Memory B cell (primary cell): ENCODE measurements at places on chromosomes 3 and 15.

- DNase-seq: no peak
These were observed 144.3 kb downstream of the OPA1 start for GRCh38 chr3:193737191-193737751.

GRCh38 chr3:16928386-16929132 lies 43.8 kb downstream of the PLCL2 start:
- DNase-seq: no peak

DNA sequence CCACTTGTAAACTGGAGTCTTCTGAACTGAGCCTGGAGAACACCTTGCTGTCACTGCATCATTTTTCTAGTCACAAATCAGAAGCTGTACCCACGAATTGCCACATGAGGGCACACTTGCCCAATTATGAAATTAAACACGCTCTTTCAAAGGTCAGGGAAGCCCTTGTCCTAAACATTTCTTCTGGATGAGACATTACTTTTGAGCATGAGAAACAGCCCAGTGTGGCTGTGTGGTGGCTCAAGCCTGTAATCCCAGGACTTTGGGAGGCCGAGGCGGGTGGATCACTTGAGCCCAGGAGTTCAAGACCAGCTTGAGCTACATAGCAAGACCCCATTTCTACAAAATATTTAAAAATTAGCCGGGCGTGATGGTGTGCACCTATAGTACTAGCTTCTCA lies 27.5 kb upstream of the CFAP161 start:
- DNase-seq: peak; percentile 29

DNA sequence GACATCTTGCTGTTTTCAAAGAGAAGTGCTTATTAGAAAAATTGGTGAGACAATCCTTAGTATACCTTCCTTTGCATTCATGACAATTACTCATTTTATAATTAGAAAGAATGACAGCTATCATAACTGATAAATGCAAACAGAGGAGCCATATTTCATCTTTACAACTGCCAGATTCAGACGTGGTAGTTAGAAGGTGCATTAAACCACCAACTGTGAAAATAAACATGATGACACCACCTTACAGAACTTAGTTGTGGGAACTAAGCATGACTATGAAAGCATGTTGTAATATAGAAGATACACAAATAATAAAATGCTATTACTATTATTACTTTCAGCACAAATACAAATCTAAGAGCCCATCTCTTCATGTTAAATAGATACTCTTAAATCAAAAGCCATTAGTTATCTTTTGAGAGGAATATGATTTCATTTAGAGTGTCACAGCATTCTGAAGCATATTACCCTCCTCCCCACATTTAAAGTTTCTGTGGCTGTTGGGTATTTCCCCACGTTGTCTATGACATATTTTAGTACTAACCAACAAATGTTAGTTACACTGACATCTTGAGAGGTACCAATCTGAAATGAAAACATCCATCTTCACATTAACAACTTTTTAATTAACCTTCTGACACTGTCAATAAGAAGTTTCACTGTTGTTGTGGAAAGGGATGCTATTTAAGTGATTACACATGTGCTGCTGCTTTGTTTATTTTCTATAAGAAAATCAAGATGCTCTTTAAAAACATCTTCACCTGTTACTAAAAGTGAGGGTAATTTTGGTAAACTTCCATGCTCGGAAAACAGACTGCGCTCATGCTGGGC lies 163.8 kb downstream of the LSAMP start:
- no peak for DNase-seq

DNA sequence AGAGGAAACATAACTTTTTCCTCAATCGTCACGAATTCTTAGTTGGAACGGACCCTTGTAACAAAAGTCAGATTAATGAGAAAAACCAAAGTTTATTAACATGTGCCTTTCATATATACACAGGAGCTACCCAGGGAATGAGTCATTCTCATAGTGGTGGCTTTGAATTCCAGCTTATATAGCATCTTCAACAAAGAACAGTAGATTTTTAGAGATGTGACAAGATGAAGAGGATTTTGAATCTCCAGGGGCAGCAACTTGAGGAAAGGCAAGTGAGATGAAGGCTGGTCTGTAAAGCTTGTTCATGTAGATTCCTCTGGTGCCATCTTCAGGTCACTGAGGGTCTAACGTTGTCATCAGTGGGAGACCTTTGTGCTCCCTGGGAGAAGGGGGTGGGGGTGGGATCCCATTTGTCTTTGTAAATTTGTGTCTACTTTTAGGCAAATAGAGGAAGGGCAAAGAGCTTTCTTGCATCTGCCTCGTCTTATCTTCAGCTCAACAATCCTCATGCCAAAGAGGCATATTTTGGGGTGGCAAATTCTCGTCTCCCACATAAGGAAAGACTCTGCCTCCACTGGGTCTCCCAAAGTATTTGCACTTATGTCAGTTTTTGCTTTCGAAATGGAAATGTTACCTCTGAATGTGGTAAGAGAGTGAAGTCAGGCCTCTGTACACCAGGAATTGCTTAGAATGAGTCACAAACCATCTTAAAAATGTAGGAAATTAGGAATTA lies 29.5 kb downstream of the CLEC3B start:
- no peak for DNase-seq

GRCh38 chr3:187210545-187211327 lies 13.4 kb downstream of the RTP1 start:
- no peak for DNase-seq

GRCh38 chr3:151171145-151171757 lies 31.8 kb downstream of the GPR171 start:
- no peak for DNase-seq

DNA sequence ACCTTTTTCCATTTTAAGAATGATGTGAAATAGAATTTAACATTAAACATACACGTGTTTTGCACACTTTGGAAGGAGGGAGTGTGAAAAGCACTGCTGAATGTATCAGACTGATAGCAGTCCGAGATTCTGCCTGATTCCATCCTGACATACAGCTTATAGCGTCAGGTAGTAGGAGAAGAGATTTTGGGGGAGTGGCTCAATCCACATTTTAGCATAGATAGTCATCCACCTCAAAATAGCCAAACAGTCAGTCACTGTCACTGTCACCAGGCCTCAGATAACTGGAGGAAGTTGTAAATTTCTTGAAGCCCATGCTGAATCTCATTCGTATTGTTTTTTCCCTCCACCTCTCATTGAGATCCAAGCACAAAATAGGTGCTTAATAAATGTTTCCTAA lies 35.4 kb upstream of the ARHGEF26 start:
- no peak for DNase-seq

DNA sequence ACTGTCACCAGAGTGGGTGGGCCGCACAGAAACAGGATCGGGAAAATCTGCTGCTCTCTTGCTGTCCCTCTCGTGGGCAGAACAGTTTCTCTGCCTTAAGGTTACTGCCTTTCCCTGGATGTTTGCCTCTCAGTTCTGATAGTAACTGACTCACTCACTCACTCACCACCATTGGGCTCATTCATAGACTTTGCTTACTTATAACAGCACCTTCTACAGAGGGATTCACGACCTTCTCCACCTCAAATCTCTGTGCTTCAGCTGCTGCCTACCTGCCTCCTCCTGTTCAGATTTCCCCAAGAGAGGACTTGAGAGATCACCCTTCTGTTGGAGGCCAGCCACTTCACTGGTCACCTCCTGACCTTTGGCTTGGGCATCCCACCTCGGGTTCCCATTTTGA lies 147.7 kb upstream of the ICE2 start:
- DNase-seq: no peak

DNA sequence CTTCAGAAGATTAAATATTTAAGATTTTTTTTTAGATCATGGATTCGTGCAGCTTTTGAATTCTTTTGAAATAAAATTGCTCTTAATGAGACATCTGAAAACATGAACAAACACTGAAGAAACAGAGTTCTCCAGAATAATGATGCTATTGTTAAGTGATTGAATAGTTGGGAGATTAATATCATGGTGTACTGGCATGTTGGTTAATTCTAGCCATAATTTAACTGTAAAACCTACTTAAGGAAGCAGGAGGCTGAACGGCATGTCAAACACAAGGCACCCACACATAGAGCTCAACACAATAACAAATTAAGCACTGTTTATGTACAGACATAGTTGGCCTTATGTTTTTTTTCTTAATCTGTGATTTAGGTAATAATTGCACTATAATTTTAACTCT lies 185.6 kb downstream of the RBMS3 start:
- DNase-seq: no peak

DNA sequence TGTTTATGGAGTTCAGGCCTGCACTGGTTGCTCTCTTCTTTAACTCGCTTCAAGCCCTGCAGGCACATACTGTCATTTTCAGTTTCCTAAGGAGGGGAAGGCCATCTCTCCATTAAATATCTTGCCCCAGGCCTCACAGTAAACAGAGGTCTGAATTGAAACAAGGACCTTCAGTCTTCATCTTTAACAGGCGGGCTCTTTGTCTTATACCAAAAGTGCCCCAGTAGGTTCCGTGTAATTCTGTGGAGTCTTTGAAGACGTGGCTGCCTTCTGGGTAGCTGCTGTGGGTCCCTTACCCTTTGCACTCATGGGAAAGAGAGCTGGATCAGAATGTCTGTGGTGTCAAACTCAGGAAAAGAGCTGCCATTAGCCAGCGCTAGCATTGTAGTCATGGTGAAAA lies 161.2 kb downstream of the APBA2 start:
- DNase-seq: no peak

GRCh38 chr3:30042274-30042859 lies 564.0 kb upstream of the TGFBR2 start:
- DNase-seq: peak; percentile 37

DNA sequence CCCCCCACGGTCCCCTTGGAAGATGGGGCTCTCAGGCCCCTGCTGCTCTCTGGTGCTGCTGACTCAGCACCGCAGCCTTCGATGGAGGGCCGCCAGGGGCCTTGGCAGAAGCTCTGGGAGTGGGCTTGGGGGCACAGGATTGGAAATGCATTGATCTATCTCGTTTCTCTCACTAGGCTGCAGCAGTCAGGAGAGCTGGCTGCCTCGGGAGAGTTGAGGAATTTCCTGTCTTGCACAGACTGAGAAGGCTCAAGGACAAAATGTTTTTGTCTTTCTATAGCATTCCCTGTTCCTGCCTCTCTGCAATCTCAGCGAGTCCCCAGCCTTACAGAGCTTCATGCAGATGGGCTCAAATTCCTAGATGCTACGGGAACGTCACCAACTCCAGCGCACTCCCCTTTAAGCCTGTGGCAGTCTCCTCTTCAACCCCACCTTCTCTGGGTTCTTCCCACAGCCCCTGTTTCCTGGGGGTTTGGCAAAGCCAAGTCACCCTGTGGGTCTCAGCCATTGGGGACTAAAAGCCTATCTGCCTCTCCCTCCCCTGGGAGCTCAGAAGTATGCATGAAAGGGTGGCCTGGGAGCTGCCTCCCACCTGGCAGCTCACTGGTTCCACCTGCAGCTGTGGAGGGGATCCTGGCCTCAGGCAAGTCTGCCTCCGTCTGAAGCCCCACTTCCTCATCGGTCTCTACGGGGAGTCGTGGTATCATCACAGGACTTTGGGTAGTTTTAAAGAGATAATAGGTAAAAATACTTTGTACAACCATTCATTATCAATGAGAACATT lies 127.4 kb upstream of the HACD2 start:
- no peak for DNase-seq

DNA sequence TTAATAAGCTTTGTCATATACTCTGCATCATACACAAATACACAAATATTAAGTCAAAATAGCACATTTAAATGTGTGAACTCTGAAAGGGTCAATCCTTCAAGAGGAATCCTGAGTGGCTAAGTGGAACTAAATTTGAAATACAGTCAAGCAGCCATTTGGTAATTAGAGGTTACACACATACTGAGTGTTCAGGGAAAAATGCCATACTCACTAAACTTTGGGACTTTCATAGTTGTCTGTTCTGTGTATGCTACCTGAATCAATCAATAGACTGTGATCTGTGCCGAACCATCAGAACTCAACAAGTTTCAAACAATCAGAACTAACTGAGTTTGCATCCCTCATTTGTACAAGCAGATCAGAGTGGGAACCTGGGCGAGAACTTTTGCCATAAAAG lies 15.3 kb downstream of the ANKRD28 start:
- DNase-seq: no peak

DNA sequence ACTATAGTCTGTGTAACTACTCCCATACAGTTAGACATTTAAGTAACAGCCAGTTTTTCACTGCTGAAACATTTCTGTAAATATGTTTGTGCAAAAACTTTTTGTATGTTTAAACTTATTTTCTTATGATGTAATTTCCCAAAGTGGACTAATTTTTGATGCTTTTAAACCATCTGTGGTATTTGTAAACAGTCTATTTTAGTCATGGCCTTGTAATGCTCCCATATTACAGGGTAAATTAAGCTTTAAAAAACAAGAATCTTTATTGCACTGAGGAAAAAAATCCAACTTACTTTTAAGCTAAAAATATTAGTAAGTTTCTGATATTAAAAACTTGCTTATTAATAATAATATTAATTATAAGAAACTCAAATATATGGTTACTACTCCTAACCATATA lies 13.5 kb downstream of the CCDC14 start:
- DNase-seq: no peak

GRCh38 chr3:43883729-43884396 lies 193.1 kb downstream of the ABHD5 start:
- DNase-seq: no peak

DNA sequence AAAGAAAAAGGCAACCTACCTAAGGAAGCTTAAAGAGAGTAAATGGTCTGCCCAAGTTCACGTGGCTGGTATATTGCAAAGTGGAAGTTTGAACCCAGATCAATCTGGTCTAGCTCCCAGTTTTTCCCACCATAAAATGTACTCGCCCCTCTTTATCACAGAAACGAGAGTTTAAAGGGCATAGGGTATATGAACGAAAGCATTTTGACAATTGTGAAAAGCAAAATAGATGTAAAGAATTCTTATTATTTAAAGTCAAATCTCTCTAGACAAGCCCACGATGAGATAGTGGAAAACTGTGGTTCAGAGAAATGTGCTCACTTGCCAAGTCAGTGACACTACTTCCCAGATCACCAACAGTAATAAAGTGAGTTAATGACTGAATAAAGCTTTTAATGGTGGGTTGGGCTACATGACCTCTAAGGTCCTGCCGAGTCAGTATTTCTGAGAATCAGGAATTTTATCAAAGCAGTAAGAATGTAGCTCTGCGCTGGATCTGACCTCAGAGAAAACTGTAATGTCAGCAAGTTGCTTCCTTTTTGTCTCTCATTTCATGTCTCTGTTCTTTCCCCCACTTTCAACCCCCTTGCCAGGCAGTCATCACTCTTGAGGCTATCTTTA lies 23.3 kb upstream of the NEO1 start:
- DNase-seq: no peak

- DNase-seq: no peak
These were observed 153.2 kb downstream of the CTNNB1 start for GRCh38 chr3:41352510-41352909.
